HepG2 (cell line): ENCODE measurements at places on chromosomes 2 and 18. TPM values are rescaled to one million over a fixed set of nuclear protein-coding genes. Genes with fewer than 3 reads are reported as not detected.

GRCh38 chr2:237966250-237966564 is 607 bp upstream of the UBE2F start:
- no peak for DNase-seq

Gene CD302
- polyA plus RNA-seq: 15.6 and 16.0 TPM in 2 replicates

DNA sequence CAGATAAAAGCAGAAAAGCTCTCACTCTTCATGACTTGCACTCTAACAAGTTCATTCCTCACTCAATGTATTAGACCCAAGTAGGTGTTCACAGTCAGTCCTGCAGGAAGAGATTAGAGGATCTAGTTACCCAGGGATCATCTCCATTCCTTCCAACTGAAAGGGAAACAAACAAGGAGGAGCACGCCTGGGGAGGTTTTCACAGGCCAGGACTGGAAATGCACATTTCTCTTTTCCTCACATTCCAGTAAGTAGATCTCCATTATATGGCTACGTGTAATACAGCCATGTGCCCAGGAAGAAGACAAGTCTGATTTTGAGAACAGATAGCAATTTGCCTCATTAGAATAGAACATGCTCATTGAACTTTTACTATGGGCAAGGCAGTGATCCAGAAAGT is 1132.2 kb upstream of the FAM98A start:
- no peak for DNase-seq

Gene GAREM2
- 0.29 and 0.37 TPM in 2 replicates for polyA plus RNA-seq

DNA sequence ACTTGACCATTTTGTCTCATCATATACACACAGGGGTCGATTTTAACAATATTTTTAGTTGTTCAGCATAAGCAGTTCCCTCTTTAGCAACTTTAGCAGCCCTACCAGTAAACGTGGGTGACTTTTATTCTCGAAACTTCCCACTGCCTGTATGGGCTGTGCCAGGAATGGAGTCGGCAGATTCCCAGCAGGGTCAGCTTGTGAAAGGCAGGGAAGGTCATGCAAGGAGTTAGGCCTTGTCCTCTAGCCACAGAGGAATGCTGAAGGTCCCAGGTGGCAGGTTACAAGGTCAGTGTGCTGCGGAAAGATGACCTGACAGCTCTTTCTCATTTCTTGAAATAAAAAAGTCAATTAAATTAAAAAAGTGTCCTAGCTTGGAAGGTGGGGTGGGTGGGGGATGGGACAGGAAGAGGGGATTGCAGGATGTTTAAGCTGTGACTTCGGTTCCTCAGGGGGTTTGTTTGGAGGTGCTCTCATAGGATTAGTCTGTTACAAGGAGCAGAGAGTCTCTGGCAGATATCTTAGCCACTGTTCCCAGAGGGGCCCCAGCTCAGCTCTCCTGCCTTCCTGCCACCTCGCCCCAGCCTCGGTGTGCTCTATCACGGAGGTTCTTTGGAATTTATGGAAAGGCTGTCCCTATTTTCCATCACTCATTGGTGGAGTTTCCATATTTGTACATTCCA is 21.4 kb downstream of the DRC1 start:
- no peak for DNase-seq

GRCh38 chr2:97645695-97646629 is at the start of gene COX5B:
COX5B (plus strand) TSS chr2:97646062; CDS start chr2:97646087, 25 bp downstream.
- DNase-seq: peak; percentile 98

Gene OTOS
- polyA plus RNA-seq: not detected in 2 replicates

DNA sequence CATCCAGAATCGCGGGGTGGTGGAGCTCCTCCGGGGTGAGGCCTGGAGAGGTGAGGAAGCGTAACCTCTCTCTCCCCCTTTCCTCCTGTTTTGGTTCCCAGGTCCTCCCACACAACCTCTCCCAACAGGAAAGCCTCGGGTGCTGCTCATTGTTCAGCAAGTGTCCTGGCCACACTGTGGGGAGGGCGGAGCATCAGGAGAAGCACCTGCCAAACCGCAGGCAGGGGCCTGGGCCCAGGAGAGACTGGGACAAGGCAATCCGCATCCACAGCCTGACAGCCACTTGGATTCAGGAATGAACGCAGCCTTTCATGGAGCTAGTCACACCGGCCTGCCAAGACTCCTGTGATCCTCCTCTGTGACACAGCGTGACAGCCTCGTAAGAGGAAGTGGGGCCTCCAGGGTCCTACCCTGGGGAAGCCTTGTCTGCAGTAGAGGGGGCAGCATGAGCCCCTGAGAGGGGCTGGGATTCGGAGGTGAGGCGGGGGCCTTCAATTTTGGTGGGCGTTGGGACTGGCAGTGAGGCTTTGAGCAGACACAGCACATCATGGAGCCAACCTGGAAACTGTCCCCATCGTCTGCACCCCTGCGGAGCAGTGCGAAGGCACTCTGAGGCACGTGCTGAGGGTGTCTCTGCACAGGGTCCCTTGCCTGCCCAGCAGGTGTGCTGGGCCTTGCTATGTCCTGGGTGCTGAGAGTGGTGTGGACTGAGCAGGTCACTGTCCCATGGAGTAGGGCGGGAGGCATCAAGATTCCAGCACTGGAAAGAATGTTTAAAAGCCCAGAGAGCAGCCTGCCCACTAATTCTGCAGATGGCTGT is 62.2 kb downstream of the EDAR start:
- no peak for DNase-seq

DNA sequence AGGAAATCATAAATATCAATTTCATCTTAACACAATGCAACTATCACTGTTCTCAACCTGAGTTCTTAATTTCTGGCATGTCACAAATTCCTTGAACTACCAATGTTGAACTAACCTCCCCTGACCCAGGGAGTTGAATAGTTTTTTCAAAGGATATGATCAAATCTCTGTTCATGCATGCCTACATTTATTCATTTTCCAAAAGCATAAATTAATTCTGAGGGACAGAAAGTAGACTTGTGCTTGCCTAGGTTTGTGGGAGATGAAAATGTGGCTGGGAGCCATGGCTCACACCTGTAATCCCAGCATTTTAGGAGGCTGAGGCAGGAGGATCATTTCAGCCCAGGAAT is 175.7 kb downstream of the TGIF1 start:
- DNase-seq: no peak

Gene GDF7
- 1.6 and 3.0 TPM in 2 replicates for polyA plus RNA-seq

DNA sequence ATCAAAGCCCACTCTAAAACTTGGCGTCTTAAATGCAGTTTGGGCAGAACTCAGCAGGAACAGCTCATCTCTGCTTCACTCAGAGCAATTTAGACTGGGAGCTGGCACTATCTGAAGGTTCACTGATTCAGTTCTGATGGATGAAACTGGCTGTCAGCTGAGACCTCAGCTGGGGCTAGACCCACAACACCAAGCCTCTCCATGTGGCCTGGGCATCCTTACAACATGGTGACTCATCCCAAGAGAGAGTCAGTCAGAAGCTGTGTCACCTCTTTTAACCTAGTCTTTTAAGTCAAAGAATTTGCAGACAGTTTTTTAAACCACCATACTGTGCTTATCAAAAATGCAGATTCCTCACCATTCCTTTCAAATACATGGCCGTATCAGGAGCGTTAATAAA is 62.6 kb upstream of the ZNF397 start:
- no peak for DNase-seq

DNA sequence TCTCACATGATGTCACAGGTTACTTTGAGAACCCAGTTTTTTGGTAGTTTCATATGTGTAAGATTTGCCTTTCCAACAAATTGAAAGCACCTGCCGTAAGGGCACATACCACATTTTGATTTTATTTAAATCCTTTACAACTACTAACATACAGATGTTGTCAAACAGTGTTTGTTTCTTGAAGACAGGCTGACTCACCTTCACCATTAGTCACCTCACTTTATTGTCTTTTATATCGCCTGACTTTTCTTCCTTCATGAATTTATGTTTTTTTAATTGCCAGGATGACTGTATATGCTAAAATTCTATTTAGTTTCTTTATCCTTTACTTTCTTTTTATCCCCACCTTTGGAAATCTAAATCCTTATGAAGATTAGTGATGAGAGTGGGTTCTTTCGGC is 886.7 kb downstream of the SUCLG1 start:
- DNase-seq: no peak

Gene SLC25A12
- 14.0 and 15.9 TPM in 2 replicates for polyA plus RNA-seq

Gene STEAP3
- 7.3 and 10.2 TPM in 2 replicates for polyA plus RNA-seq

- DNase-seq: no peak
Observed at GRCh38 chr2:220103596-220103995, 476.2 kb downstream of the SLC4A3 start.

Gene CSRNP3
- not detected in 2 replicates for polyA plus RNA-seq

- DNase-seq: no peak
Observed at GRCh38 chr2:199433204-199433832, 24.4 kb downstream of the SATB2 start.

DNA sequence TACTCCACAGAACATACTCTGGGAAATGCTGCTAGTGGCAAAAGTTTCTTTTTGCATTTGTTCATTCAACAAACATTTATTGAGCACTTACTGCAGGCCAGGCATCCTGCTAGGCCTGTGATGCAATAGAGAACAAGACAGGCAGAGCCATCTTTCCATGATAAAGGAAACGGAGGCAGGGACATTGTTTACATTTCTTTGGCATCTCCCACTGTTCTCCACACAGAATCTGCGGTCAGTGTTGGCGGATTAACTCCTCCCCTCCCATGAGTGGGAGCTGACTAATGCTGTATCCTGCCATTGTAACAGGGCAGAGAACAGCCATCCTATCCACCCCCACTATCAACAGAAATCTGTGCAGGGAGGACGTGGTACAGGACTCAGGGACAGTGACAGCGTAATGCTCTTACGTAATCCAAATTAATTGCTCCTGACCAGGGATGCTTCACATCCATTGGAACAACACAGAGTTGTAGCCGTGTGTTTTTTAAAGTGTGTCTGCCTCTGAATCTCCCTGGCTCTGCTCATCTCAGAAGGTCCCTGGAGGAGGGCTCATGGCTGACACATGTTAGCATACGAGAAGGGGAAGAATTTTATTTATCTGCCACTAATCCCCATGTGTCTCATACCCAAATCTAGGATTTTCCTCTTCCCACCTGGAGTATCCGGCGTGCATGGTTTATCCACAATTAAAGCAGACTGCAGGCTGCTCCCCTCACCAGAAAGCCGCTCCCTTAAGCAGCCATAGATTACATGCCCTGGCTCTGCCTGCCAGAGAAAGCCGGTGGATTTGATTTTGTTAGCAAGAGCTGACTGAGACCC is 32.3 kb downstream of the STEAP3 start:
- DNase-seq: peak; percentile 38

GRCh38 chr2:215866606-215867005 is 146.7 kb downstream of the MREG start:
- DNase-seq: no peak

GRCh38 chr2:121994238-121995206 is 239.1 kb downstream of the TSN start:
- DNase-seq: no peak
